ENCODE measurements at places on chromosomes 6 and 20.

- no peak for DNase-seq
Observed at GRCh38 chr6:34247481-34248197, 1.2 kb downstream of the SMIM29 start.

DNA sequence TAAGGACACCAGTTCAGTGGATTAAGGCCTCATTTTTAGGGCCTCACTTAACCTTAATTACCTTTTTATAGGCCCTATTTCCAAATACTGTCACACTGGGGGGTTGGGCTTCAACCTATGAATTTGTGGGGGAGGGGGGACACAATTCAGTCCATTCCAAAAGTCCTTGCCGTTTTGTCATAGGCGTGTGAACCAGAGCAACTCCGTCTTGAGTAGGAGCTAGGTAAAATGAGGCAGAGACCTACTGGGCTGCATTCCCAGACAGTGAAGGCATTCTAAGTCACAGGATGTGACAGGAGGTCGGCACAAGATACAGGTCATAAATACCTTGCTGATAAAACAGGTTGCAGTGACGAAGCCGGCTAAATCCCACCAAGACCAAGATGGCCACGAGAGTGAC is 113.5 kb upstream of the SNX9 start:
- no peak for DNase-seq

- DNase-seq: no peak
Observed at GRCh38 chr20:15005300-15005986, 668.0 kb upstream of the FLRT3 start.

GRCh38 chr6:109081516-109082187 is 13.0 kb downstream of the SESN1 start:
- no peak for DNase-seq

GRCh38 chr6:109713097-109713496 is 22.0 kb downstream of the FIG4 start:
- DNase-seq: no peak

All from omental fat pad (tissue), 4 donors.